Left lobe of liver (tissue), 2 donors: ENCODE measurements at places on chromosomes 3 and 15.

DNA sequence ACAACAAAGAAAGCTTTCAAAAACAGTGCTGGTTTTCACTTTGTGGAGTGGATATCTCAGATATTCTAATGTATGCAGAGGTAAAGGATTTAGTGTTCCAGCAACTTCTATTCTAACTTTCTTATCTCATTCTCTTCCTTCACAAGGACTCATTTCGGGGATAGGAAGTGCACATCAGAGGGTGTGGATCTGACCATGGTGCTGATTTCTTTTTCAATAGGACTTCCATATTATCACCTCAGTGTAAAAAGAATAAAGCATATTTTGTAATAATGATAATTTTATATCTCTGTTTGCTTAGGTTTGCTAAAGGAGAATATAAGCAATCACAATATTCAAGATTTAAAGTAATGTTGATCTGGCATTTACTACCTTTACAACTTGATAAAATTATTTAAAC lies 12.5 kb upstream of the CADM2 start:
- DNase-seq, result no peak

GRCh38 chr3:110618512-110619226 lies 452.9 kb upstream of the NECTIN3 start:
- peak; percentile 54 for DNase-seq

- no peak for DNase-seq
Measured at GRCh38 chr15:40309344-40309862, 1.7 kb upstream of the PLCB2 start.

- no peak for DNase-seq
Measured at GRCh38 chr3:129628169-129628522, 21.7 kb upstream of the PLXND1 start.

GRCh38 chr3:65042675-65043074 lies 354.9 kb upstream of the ADAMTS9 start:
- no peak for DNase-seq

DNA sequence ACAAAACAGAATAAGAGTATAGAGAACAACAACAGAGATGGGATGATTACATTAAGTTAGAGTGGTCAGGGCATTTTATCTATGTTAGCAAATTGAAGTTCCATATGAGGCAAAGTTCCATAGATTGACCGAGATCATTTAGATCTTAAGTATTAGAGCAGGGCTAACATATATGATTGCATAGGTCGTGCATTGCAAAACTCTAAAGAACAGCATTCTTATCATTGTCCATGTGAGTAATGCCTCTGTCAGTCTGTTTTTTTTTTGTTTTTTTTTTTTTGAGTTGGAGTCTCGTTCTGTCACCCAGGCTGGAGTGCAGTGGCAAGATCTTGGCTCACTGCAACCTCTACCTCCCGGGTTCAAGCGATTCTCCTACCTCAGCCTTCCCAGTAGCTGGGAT lies 341.7 kb upstream of the KCNH8 start:
- no peak for DNase-seq

DNA sequence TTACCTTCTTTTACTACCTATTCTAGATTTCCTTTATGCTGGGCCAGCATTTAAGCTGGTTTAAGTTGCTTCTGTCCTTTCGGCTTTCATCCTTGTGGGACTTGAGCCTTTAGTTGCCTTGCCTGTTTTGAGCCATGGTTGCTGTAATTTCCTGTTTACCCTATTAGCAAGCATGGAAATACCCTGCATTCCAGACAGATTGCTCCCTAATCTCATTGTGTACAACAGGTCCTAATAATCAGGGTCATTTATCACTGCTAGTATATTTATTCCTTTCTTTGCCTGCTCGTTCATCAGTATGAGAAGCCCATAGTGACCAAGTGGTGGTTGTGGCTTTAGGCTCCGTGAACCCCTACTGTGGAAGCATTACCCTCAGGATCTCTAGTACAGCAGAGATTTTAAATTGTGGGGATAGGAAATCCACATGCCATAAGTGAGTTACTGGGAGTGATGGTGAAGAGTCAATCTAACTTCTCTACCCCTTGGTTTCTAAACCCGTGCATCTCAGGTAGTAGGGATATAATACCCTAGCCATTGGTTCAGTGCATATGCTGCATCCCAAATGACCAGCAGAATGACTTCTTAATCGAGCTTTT lies 31.9 kb downstream of the NCK1 start:
- DNase-seq, result no peak

DNA sequence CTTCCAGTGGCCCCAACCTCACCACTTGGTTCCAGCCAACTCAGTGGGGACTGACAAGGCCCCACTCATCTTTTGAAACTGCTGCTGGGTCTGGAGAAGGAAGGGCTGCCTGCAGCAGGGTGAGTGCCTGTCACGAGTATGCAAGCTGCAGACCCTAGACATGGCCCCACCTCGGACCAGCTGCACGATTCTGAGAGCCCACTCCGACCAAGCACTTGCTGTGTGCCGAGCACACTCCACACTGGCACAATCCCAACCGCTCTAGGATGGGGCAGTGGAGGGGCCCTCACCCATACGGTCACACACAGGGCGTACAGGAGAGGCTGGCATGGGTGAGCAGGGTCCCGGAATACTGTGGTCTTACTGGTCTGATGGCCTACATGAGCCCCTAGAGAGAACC lies 8.0 kb upstream of the PLXND1 start:
- DNase-seq, result no peak

DNA sequence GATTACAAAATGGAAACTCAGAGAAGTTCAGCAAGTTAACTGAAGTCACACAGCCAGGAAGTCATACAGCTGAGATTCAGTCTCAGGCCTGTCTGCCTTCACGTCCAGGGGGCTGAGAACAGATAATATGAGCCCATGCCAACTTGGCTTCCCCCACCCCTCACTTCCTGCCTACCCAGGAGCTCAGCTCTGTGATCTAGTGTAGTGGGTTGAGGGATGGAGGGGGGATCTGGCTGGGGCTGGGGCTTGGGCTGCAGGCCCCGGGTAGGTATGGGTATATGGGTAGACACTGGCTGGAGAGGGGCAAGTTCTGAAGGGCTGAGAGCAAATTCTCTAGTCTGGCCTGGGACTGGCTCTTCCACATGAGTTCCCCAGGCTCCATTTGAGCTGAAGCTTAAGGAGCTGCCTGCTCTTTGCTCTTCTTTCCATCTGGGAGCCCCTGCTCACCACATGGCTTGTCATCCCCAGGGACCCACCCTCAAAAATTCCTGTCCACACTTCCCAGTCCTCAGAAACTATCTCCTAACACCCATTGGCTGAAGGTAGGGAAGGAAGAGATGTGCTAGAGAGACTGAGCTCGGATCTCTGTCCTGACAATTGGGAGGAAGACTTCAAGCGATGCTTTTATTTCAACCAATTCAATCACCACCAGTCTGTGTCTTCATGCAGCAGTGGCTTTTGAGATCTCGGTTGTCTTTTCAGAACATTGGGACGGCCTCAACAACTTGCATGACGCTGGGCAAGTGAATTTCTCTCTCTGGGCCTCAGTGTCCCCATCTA lies 2.0 kb downstream of the RASGRF1 start:
- DNase-seq, result peak; percentile 16

DNA sequence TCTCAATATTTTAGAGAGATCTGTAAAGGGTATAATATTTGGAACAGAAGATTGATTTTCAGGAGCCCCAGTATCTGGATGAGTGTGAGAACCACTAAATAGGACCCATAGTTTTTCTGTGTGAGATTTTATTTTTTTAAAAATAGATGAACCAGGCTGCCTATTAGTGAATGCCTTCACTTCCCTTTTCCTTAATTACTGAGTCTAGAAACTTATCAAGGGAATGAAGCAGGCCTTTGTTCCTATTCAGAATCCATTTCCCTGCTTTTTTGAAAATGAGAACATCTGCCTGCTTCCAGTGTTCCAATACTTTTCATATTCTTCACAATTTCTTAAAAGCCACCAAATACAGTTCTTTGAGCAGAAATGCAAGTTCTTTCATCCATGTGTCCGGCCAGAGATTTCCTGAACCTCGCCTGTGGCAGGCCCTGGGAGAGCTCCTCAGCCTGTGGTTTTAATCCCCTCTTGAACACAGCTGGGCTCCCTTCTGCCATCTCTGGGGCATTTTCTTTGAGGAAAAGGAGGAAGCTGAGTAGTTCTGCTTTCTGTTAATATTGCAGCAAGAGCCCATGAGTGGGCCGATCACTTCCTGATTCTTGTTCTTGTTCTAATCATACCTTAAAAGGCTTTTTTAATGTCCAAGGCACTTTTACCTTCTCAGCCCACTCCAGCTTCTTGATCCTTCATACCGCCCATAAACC lies 4.7 kb downstream of the EHD4 start:
- DNase-seq, result peak; percentile 45

DNA sequence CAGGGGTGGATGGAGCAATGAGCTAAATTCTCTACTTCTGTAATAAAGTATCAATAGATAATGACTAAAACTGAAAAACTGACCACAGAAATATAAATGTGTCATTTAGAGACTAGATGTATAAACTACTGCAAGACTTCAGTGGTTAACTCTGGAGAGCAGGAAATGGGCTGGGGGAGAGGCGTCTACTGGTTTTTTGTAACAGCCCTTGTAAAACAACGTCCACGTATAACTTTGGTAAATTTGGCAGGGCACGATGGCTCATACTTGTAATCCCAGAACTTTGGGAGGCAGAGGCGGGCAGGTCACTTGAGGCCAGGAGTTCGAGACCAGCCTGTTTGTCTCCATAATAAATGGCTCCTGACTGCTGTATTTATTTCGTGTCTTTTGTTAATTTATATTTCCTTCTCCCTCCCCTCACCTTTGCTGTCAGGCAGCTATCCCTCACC lies 12.5 kb downstream of the RAB27A start:
- no peak for DNase-seq

DNA sequence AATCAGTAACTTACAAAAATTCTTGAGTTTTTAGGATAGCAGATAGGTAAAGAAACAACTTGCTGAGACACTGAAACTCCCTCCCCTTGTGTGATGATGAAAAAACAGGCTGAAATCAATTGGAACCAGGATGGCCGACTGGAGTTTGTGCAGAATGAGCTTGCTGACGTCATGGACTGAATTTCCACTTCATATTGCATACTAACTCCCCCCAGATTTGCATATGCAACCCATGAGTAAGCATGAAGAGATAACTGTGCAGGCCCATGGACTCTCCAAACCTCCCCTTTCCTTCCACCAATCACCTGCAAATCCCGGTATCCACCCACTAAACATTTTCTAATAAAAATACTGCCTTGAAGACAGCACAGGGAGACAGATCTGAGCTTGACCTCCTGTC lies 82.0 kb upstream of the SCN5A start:
- no peak for DNase-seq

DNA sequence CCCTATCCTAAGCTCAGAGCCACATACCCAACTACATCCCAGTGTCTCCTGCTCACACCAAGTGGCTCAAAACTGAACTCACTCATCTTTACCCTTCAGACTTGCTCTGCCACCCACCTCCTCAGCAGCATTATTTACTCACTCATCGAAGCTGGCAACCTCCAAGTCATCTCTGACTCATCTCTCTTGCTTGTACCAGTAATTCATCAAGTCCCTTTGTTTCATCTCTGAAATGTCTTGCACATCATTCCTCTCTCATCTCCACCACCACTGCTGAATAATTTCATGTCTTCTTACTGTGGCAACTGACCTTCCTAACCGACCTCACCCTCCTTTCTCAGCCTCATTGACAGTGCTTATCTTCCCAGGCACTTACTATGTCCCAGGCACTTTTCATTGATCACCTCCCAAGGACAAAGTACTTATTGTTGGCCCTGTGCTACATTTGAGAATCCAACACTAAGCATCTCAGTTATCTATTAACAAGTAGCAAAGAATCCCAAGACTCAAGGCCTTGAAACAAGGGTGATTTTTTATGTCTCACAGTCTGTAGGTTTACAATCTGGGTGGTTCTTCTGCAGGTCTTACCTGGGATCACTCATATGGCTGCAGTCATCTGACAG lies 82.0 kb downstream of the MRPL46 start:
- no peak for DNase-seq

- DNase-seq, result no peak
Measured at GRCh38 chr3:185737020-185737419, 87.8 kb downstream of the IGF2BP2 start.

GRCh38 chr15:98657721-98658120 lies 9.4 kb downstream of the IGF1R start:
- no peak for DNase-seq

GRCh38 chr15:65576664-65577063 lies 34.3 kb downstream of the INTS14 start:
- DNase-seq, result no peak

- DNase-seq, result no peak
Measured at GRCh38 chr3:191470545-191470944, 9.6 kb downstream of the PYDC2 start.

- DNase-seq, result no peak
Measured at GRCh38 chr3:165641569-165642310, 195.5 kb downstream of the BCHE start.

- DNase-seq, result peak; percentile 56
Measured at GRCh38 chr3:38136393-38136776, 542 bp downstream of the ACAA1 start.

DNA sequence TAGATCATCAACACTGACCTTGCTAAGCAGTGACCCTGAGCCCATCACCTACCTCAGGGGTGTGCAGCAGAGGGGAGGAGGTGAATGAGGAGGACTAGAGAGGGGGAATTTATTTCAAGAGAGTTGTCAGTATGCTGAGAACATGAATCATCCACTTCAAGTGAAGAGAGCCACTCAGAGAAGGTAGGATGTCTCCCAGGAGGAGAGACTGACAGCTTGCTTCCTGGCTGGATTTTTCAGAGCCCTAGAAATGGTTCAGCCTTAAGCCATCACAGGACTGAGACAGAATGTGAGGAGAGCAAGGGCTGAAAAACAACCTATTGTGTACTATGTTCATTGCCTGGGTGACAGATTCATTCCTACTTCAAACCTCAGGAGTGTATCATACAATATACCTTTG lies 34.8 kb downstream of the CCNL1 start:
- no peak for DNase-seq

- DNase-seq, result no peak
Measured at GRCh38 chr15:47801522-47801921, 84.2 kb downstream of the SEMA6D start.

GRCh38 chr15:75597667-75598341 lies 18.7 kb upstream of the PTPN9 start:
- DNase-seq, result peak; percentile 49

DNA sequence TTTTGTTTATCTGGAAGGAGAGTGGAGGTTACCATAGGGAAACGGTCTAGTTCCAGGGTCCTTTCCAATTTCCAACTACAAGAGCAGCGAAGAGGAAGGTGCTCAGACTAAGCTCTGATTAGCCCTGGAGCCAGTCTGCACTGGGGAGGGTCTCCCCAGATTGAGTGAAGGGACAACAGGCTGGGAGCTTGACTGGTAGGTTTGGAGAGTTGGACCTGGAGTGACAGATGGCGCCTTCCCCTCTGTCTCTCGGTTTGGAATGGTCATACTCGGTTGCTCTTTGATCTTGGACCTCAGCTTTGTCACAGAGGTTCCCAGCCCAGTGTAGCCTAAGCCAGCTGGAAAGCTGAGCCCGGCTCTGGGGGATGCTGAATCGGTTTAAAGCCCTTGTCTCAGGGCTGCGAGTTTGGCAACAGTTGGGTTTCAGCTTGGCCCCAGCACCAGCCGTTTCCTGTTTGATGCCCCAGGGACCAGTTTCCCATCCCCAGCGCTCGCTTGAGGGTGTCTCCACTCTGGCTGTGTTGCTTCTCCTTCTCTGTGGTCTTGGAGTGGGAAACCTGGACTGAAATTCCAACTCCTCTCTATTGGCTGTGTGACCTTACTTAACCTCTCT lies 53.1 kb upstream of the ULK4 start:
- peak; percentile 83 for DNase-seq

GRCh38 chr3:44772099-44772442 lies 10.5 kb downstream of the KIF15 start:
- no peak for DNase-seq

GRCh38 chr15:89118481-89118989 lies 30.3 kb downstream of the ABHD2 start:
- no peak for DNase-seq

- DNase-seq, result peak; percentile 95
Measured at GRCh38 chr15:75625542-75626347, at the start of gene SNUPN. SNUPN (minus strand) TSS chr15:75625725; CDS start chr15:75621051, 4,674 bp downstream.
